ENCODE measurements at places on chromosomes 2 and 18. TPM values are rescaled to one million over a fixed set of nuclear protein-coding genes. Genes with fewer than 3 reads are reported as not detected.
A peak's percentile ranks its signal among the peaks of the same experiment; 100 is the strongest.

GRCh38 chr2:144376460-144376859 lies 143.5 kb downstream of the ZEB2 start:
- no peak for DNase-seq

The PARD6G gene
- total RNA-seq = 25.2 TPM

- DNase-seq = no peak
Measured at GRCh38 chr18:32056613-32057358, 34.9 kb upstream of the RNF138 start.

The GPN1 gene
- 37.5 TPM for total RNA-seq

The SPATA3 gene
- total RNA-seq = not detected

GRCh38 chr18:28412521-28412920 lies 235.6 kb upstream of the CDH2 start:
- no peak for DNase-seq

The MTERF4 gene
- 63.5 TPM for total RNA-seq

DNA sequence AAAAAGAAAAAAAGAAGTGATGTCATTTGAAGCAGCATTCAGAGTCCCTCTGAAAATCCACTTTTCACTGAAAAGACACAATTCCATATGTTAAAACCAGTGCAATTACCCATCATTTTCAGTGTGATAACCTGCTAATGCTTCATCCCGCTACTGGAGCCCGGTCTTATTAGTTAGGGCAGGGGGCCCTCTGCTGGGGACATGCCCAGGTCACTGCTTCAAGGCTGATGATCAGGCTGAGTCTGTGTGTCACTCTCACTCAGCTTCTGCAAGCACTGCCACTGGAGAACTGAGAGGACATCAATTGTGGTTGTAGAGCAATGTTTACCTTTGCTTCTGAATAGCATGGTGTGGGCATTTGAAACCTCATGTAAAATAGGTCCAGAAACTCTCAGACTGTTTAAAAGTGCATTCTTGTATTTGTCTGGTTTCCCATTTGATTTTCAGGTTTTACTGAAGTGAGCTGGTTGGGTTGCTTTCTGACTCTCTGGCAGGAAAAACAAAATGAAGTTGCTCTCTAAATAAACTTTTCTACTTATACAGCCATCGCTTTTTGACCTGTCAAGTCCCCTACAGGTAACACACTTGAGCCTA lies 49.2 kb upstream of the NXPH2 start:
- peak; percentile 78 for DNase-seq

DNA sequence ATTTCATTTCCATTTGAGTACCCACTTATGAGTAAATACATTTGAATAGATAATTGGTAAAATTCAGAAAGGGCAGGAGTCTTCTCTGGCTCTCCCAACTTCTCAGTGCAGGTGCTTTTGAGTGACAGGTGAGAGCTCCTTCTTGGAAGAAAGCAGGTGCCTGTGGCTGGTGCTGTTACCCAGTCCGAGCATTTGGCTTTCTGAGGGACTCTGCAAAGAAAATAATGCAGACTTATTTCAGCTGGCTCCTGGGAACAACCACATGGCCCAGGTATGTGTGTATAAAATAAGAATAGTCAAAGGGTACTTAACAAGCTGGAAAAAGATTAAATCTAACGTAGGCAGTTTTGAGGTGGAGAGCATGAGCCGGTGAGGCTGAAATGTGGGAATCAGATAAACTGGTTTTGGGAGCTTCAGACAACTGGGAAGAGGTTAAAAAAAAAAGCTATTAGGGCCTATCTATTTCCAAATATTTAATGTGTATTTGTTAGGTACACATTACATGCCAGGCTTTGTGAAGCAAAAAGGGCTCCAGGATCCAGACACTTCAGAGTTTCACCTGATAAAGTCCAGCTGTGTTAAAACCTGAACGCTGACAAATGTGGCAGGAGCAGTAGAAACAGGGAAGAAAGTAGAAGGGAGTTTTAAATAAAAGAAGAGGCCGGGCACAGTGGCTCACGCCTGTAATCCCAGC lies 20.6 kb downstream of the ZNF236 start:
- no peak for DNase-seq

- peak; percentile 63 for DNase-seq
Measured at GRCh38 chr2:36770542-36771287, 74.2 kb downstream of the VIT start.

DNA sequence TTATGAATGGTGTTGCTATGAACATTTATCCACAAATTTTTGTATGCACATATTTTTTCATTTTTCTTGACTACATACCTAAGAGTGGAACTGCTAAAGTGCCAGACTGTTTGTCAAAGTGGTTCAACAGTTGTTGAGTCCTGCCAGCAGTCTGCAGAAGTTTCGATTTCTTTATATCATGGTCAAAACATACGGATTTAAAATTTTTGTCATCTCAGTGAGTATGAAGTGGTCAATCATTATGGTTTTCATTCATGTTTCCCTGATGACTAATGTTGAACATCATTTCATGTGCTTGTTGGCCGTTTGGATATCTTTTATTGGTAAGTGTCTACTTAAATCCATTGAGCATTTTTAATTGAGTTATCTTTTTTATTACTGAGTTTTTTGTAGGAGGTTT lies 39.2 kb downstream of the CCDC138 start:
- no peak for DNase-seq

- no peak for DNase-seq
Measured at GRCh38 chr2:157813467-157813866, 62.7 kb downstream of the ACVR1 start.

The AKAIN1 gene
- total RNA-seq = 14.1 TPM

DNA sequence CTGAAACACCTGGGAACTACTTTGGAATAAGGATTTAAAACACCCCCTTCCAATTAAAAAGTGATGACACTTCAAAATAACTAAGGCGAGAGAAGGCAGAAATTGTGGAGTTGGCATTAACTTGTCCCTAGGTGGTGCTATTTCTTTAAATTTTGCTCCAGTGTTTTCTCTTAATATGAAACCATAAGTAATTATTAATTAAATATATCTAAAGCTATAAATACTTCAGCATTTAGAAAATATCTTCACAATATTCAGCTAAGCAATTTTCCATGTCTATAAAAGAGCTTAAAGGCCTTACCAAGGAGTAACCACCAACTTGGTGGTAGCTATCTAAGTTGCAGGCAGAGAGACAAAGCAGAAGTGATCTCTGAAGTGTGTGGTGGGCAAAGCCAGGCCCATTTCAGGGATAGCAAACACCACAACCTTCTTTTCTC lies 186.8 kb upstream of the PGAP1 start:
- DNase-seq = no peak

DNA sequence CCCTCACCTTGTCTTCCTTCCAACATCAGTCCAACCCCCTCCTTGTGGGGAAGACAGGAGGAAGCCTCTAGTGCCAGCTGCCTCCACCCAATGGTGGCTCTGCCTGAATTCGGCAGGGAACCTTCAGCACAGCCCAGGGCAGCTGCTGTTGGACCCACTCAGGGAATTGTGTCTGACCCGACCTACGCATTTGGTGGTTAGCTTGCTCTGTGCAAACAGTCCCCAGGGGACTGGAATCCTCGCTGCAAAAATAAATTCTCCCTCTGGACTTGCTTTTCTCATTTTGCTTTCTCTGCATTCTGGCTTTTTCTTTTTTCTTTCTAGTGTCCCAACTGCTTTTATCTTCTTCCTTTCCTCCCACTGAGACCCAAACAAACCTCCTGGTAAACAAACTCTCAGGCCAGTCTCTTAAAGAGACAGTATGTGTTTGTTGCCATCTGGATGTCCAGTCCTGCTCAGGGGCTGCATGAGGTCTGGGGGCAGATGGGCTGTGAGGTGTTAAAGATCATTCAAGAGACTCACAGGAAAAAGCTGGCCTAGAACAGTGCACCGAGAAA lies 137.7 kb upstream of the HAAO start:
- DNase-seq = peak; percentile 52
